T-helper 9 cell (primary cell): ENCODE measurements at places on chromosomes 4 and X.

- no peak for DNase-seq
These were observed 78.1 kb downstream of the SRPX start for GRCh38 chrX:38142610-38143009.

- DNase-seq: no peak
These were observed 187.6 kb downstream of the GUCY2F start for GRCh38 chrX:109294097-109294814.

GRCh38 chr4:112099701-112100297 is 45.5 kb upstream of the FAM241A start:
- no peak for DNase-seq

DNA sequence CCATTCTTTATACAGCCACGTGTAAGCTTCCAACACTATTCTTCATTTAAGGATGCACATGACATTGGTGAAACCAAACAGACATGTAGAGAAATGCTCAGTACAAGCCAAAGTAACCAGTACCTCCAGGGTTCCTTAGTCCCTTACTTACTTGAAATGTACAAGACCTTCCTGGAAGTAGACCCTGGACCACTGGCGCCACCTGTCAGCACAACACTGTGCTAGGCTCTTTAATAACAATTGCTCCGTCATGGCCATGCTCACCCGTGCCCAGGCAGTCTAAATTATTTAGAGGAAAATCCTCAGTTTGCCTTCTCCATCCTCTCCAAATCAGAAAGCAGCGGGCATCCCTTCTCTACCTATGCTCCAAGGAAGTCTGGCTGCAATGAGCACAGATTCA is 52.7 kb downstream of the ADGRA3 start:
- DNase-seq: no peak

GRCh38 chrX:9311421-9312160 is 153.3 kb upstream of the TBL1X start:
- no peak for DNase-seq

GRCh38 chrX:110449312-110449711 is 90.7 kb downstream of the RTL9 start:
- no peak for DNase-seq

- DNase-seq: no peak
These were observed 145.8 kb upstream of the ATP6AP2 start for GRCh38 chrX:40434947-40435346.

DNA sequence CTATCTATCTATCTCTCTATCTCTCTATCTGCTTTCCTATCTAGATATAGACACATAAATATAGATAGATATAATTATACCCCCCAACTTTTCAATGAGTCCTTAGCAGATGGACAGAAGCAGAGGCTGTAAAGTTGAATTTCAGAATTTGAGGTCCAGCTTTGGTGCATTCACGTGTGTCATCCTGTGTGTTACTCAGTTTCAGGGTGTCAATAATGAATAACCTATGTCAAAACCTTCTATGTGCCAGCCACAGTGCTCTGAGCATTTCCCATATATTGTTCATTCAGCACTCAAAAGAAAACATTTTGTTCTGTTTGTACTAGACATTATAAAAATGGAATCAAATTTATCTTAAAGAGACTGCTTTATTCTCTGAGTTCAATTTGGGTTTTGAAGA is 310.0 kb downstream of the ARHGAP24 start:
- DNase-seq: no peak

- no peak for DNase-seq
These were observed 390.1 kb downstream of the ADAM29 start for GRCh38 chr4:175308236-175308635.

DNA sequence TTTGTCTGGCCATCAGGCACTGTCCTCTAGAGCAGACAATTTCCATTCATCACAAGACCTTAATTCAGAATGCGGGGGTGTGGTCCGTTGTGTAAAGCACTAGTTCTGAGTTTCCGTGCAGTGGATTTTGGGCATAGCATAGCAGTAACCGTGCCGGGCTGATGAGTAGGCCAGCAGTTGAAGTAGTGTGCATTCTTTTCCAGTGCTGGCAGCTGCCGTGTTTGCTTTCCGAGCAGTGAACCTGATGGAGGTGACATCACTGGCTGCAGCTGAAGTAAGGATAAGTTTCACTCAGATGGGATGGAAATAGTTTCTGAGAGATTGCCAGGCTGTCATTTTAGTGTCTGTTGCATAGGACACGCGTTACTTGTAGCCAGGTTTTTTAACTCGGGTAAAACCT is 107.0 kb upstream of the STIM2 start:
- no peak for DNase-seq

- no peak for DNase-seq
These were observed 23.2 kb downstream of the DIAPH2 start for GRCh38 chrX:96707804-96708203.

GRCh38 chr4:82989575-82990429 is 20.8 kb downstream of the LIN54 start:
- no peak for DNase-seq

DNA sequence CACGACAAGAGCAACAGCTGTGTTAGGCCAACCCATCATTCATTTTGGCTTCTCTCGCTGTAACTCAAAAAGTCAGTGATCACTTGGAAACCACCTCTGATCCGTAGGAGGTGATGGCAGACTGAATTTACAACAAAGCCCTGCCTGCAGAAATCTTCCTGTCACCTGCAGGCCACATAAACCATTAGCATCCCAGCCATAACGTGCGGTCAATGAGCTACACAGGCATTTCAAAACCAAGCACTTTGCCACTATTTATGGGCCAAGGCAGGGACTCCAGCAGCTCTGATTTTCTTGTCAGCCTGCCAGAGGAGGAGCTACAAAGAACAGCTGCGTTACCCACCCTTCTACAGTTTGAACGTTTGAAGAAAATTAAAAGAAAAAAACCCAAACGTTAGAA is 228.1 kb upstream of the PPARGC1A start:
- no peak for DNase-seq

- no peak for DNase-seq
These were observed 30.3 kb downstream of the AMMECR1 start for GRCh38 chrX:110287605-110288004.

GRCh38 chrX:108177351-108178142 is 86.0 kb downstream of the ATG4A start:
- no peak for DNase-seq

DNA sequence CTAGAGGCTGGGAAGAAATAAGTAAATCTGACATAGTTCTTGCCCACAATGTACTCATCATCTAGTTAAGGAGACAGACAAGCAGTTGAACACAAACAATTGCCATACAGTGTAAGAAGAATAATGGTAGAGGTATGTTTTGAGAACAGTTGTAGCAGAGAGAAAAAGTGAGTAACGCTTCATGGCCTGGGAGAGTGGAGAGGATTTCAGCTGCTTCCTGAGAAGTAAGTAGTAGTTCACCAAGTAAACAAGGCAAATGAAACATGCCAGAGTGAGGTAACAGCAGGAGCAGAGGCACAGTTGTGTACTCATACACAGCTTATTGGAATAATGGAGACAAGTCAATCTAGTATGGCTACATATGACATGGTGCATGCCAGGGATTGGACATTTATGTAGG is 53.6 kb upstream of the RAP2C start:
- DNase-seq: no peak

GRCh38 chr4:182925298-182925757 is 8.1 kb upstream of the DCTD start:
- peak; percentile 29 for DNase-seq

- DNase-seq: no peak
These were observed 158.1 kb downstream of the ATP10D start for GRCh38 chr4:47642985-47643760.

- DNase-seq: no peak
These were observed 210.6 kb upstream of the FAT1 start for GRCh38 chr4:186934244-186934643.

GRCh38 chrX:55787063-55787462 is 69.5 kb downstream of the RRAGB start:
- no peak for DNase-seq

DNA sequence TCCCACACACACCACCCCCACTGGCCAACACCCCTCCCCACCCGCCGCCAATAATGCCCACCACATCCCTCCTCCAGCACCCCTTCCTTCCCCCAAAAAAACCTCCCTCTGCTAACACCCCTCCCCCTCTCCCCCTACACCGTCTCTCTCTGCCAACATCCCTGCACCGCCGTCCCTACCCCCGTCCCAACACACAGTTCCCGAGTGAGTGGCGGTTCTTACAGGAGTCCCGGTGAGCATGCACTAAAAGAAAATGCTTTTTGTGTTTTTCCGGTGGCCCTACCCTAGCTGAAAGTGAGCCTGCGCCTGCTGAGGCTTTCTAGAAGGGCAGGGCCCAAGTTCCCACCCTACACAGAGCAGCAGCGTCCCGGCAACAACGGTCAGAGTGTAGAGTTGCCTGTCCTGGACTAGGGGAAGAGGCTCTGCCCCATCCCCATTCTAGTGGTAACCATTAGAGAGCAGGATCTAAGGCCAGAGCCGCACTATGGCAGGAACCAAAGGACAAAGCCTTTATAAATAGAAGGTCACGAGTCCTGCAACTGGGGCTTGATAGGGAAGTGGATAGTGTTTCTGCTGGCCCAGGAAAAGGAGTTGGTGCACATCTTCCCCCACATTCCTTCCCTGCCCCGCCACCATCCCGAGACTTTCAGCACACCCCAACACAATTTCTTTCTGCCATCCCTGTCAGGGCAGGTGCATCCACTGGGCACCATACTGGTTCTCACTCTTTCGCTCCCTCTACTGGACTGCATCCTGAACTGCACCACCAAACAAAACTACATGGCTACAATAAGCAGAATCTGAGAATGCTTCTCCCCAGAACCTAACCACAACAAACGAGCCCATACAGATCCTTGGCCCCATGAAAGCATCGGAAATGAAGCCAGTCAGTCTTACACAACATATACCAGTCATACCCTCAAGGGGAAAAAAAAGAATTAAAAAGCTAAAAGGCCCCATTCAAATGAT is 78.1 kb upstream of the PAGE3 start:
- no peak for DNase-seq

DNA sequence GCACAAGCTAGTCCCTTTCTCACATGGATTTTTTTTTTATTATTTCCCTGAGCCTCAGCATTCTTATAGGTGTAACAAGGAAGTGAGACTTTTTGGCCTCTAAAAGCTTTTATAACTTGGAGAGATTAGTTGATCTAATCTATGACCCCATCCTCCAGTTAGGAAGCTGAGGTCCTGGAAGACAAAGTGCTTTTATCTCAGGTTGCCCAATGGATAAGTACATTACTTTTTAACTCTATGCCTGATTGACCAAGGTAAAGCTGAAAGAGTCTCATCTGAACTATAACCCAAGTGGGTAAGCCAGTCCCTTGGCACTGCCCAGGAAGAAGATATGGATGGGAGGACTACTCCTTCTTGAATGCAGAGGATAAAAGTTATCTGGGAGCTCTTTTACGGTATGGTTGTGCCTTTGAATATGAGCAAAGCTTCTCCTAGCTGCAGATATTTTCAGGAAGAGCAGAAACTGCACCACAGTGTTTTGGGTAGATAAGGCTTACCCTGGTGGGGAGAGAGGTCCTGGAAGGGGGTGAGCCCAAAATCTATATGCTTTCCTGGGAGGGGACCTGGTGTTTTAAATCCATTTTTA is 40.2 kb downstream of the VSIG4 start:
- DNase-seq: no peak

GRCh38 chr4:62457356-62457755 is 1257.2 kb downstream of the ADGRL3 start:
- DNase-seq: no peak

GRCh38 chr4:165716472-165716871 is 156.6 kb upstream of the TLL1 start:
- DNase-seq: no peak

- peak; percentile 31 for DNase-seq
These were observed 63.1 kb downstream of the TSC22D3 start for GRCh38 chrX:107712231-107713202.

- DNase-seq: no peak
These were observed 325.4 kb upstream of the MAGEB2 start for GRCh38 chrX:29890004-29890403.

DNA sequence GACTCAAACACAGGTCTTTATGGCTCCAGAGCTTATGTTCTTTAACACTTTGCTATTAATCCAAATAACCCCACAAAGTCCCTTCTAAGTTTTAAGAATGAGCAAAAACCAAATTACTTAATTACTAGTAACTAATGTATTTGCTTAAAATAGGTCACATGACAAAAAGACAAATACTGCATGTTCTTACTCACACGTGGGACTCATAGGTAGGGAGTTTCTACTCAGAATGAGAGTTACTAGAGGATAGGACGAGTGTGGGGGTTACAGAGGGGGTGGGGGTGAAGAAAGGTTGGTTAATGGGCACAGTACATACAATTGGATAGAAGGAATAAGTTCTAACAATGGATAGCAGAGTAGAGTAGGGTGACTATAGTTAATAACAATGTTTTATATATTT is 5.8 kb downstream of the RPS6KA3 start:
- no peak for DNase-seq

- no peak for DNase-seq
These were observed 8.9 kb downstream of the MTHFD2L start for GRCh38 chr4:74166818-74167217.

GRCh38 chr4:38489924-38490639 is 173.9 kb upstream of the KLF3 start:
- DNase-seq: no peak

DNA sequence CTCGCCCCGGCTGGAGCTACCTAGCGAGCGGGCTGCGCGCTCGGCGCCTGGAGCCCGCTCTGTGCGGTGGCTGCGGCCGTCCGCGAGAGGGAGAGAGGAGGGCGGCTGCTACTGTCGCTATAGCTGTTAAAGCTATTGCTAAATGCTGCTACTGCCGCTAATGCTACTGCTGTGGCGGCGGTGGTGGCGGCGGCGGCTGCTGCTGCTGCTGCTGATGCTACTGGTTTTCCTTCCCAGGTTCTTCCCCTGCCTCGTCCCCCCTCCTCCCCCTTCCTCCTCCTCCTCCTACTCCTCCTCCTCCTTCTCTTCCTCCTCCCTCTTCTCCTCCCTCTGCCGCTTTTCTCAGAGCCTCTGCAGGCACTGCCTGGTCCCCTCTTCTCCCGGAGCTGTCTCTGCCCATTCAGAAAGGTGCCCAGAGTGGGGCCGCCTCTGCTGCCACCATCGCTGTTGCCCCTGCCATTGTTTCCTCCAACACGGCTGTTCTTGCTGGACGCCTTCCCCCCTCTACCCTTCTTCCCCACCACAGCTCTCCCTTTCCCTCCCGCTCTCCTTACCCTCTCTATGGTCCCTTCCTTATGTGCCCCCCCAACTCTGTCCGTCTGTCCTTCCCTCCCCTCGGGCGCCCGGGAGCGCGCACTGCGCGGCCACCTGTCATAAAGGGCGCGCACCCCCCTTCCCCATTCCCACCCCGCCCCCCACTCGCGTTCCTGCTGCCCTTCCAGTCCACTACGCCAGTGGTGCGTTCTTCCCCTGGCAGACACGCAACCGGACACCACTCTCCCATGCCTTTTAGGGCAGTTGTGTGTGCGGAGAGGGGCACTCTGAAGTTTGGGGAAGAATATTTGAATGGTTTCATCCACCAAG is at the start of gene NEXMIF:
Gene NEXMIF, minus strand, starts transcription at position 228 of the 864 bp plus-strand sequence.
- no peak for DNase-seq

DNA sequence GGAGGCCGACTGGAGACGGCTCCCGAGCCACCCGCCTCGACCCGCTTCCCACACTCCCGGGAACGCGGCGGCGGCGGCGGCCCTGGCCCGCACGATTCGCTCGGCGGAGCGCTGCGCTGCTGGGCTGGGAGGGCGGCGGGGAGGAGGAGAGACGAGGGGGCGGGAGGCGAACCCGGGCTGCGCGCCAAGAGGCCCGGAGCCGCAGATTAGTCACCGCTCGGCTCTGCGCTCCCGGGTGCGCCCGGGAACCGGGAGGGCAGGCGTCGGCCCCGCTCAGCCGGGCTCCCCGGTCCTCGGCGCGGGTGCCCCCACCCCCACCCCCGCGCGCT is 11.2 kb upstream of the BCOR start:
- peak; percentile 55 for DNase-seq
